Anterior cingulate cortex (tissue), 58 donors: ENCODE measurements at places on chromosomes 1 and 21.

- no peak for DNase-seq
Measured at GRCh38 chr1:47468709-47469389, 31.0 kb downstream of the FOXD2 start.

- no peak for DNase-seq
Measured at GRCh38 chr1:86567878-86568277, 21.0 kb downstream of the CLCA4 start.

GRCh38 chr1:31727849-31728248, 24.0 kb upstream of the COL16A1 start:
- DNase-seq, result no peak

DNA sequence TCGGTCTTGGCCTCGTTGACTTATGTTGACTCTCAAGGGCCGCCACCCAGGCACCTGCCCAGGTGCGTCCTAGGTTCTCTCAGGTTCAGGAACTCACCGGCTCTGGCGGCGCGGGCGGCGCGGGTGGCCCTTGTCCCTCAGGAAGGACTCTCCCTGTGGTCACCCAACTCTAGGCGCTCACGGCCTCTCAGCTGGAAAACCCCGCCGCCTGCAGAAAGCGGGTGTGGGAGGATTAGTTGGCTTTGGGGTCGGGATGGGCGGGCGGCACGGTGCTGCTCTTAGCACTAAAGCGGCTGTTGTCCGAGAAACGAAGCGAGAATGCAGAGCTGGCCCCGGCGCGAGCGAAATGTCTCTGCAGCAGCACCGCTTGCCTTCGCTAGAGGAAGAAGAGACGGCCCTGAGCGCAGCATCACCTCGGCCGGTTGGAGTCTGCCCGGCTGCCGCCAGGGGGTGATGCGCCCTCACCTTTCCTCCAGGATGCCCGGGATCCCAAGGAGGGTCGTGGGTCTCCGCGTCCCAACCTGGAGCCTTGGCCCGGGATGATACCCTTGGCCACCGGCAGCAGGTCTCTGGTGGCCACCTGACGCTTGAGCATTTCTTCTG, 8.1 kb upstream of the TADA1 start:
- peak; percentile 46 for DNase-seq
